ENCODE measurements at places on chromosomes 6 and 20.

- DNase-seq: peak; percentile 60
Observed at GRCh38 chr6:73308712-73309534, 45.2 kb downstream of the DPPA5 start.

DNA sequence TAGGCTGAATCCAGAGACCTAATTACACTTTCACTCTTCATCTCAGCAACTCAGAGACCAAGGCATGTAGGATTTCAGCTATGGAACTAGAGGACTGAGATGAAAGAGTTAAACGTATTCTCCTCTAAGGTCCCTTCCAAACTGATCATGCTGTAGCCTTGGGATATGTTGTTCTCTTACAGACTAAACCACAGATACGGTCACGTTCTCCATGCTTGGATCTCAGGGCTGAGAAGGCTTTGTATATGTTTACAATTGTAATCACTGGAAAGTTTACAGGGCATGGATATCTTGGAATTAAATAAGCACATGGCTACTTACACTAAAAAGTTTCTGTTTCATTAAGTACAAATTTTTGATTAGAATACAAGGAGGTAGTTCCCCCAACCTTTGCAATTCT lies 50.1 kb downstream of the PKIB start:
- no peak for DNase-seq

- no peak for DNase-seq
Observed at GRCh38 chr20:4167261-4168021, 152.1 kb upstream of the RNF24 start.

- peak; percentile 53 for DNase-seq
Observed at GRCh38 chr20:37896932-37897548, 5.9 kb upstream of the VSTM2L start.

- DNase-seq: no peak
Observed at GRCh38 chr6:41636833-41637193, 1.5 kb upstream of the MDFI start.

- no peak for DNase-seq
Observed at GRCh38 chr6:14290772-14291330, 173.3 kb downstream of the CD83 start.

GRCh38 chr20:42634156-42634555 lies 555.5 kb downstream of the PTPRT start:
- no peak for DNase-seq

- no peak for DNase-seq
Observed at GRCh38 chr6:135880066-135880972, 28.8 kb downstream of the PDE7B start.

All from NCI-H524 (cell line).